Heart left ventricle (tissue), 16 donors: ENCODE measurements at places on chromosomes 3 and 15. TPM values are rescaled to one million over a fixed set of nuclear protein-coding genes. Genes with fewer than 3 reads are reported as not detected.

GRCh38 chr3:13861461-13861860 lies 18.4 kb downstream of the WNT7A start:
- peaks cover 77% of the 10 kb centered on the region for H3K27me3 ChIP-seq
- no peak for DNase-seq
- no peaks in the 10 kb centered on the region for H3K4me1 ChIP-seq

DNA sequence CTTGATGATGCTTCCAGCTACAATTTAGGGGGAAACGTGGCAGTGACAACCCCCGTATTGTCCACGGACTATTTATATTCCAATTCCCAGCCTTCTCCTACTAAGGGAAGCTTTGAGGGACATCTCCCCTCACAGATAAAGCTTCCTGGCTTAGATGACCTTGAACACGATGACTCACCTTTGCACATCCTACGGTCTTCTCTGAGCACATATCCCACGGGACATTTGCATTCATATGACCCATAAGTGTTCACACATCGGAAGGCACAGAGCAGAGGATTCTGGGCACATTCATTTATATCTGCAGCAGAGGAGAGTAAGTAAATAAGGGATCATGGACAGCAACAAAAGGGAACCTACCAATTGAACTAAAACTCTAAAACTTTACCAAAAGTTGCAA lies 101.5 kb downstream of the DUT start:
- DNase-seq: no peak
- no peaks in the 10 kb centered on the region for H3K4me1 ChIP-seq
- no peaks in the 10 kb centered on the region for H3K27me3 ChIP-seq

GRCh38 chr3:115788921-115789470 lies 165.7 kb downstream of the GAP43 start:
- no peaks in the 10 kb centered on the region for H3K27me3 ChIP-seq
- H3K4me3 ChIP-seq: no peak overlapping the region
- no peak for DNase-seq
- peaks cover 12% of the 10 kb centered on the region for H3K4me1 ChIP-seq
- H3K27ac ChIP-seq: no peak overlapping the region

Gene STRC
- total RNA-seq: not detected
